ENCODE measurements at places on chromosomes 2 and 18. TPM values are rescaled to one million over a fixed set of nuclear protein-coding genes. Genes with fewer than 3 reads are reported as not detected.

DNA sequence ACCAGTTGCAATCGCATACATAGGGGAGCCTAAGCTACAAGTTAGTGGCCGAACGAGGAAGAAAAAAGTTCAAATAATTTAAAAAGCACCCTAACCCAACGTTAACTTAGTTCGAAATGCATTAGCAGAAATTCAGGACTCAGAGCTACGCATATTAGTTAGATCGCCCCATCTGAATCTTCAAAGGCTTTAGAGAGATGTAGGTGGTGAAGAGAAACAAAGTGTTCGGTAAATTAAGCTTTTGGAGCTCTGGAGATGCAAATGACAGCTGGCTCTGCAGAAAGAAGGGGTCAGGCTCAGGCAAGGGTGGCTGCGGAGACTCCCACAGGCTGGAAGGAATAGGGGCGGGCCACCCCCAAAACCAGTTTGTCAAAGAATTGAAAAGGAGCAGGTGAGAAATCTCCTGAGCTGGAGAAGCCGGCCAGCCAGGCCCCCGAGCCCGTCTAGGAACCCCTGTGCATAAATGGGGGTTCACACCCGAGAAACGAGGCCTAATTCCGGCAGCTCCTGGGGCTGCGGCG, 621 bp downstream of the TXNL1 start:
- no peaks in the 10 kb centered on the region for H3K36me3 ChIP-seq
- peak overlapping the region; percentile 62 for H3K4me3 ChIP-seq
- H3K27ac ChIP-seq = peak overlapping the region; percentile 89
- peaks cover 7% of the 10 kb centered on the region for H3K4me1 ChIP-seq

DNA sequence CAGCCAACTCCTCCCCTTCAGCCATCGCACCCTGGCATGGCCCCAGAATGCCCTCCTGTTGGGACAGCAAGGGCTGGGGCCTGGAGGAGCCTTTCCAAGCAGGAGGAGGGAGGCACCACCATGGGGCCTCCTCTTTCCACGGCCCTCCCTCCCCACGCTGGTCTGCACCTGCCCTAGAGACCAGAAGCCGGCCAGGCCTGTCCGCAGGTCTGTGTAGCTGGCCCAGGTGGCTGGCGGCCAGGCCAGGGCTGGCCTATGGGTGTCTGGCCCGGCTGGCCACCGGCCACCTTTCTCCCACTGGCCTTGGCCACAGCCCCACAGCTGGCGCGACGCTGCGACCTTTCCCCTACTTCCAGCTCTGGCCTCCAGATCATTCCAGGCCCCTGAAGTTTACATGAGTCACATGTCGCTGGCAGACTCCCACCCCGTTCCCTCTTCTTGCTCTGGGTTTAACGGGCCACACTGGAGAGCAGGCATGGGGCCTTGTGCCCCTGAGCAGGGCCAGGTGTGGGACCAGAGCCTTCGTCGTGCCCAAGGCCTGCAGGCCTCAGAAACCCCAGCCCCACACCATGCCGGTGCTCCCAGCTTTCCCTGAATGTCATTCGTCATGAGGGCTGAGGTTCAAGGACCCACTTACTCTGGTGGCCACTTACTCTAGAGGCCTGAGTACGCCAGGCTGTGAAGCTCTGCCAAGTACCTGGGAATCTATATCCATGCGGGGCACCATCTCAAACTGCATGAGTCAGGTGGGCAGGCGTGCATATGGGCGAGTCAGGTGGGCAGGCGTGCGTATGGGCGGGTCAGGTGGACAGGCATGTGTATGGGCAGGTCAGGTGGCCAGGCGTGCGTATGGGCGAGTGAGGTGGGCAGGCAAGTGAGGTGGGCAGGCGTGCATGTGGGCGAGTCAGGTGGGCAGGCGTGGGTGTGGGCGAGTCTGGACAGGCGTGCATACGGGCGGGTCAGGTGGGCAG, 33.3 kb upstream of the KLF11 start:
- H3K4me1 ChIP-seq = no peaks in the 10 kb centered on the region
- H3K36me3 ChIP-seq = no peaks in the 10 kb centered on the region
- no peaks in the 10 kb centered on the region for H3K27me3 ChIP-seq
- H3K27ac ChIP-seq = no peak overlapping the region

DNA sequence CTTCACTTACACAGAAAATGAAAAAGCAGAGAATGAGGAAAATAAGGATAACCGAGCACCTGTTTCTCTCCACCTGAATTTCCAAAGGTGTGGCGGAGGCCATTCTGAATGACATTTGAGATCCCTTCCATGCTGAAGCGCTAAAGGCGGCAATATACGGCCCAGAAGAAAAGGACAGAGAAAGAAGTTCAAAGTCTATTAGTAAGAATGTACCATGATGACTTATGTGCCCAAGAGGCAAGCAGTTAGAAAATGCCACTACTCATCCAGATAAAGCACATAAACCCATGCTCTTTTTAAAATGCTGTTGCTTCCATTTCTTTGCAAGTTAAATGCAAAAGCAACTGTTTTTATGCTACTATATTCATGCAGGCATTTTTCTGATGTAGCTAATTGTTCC, 37.2 kb downstream of the FEZ2 start:
- DNase-seq = no peak
- H3K27ac ChIP-seq = peak overlapping the region; percentile 54
- H3K4me1 ChIP-seq = peaks cover 4% of the 10 kb centered on the region
- no peaks in the 10 kb centered on the region for H3K27me3 ChIP-seq

DNA sequence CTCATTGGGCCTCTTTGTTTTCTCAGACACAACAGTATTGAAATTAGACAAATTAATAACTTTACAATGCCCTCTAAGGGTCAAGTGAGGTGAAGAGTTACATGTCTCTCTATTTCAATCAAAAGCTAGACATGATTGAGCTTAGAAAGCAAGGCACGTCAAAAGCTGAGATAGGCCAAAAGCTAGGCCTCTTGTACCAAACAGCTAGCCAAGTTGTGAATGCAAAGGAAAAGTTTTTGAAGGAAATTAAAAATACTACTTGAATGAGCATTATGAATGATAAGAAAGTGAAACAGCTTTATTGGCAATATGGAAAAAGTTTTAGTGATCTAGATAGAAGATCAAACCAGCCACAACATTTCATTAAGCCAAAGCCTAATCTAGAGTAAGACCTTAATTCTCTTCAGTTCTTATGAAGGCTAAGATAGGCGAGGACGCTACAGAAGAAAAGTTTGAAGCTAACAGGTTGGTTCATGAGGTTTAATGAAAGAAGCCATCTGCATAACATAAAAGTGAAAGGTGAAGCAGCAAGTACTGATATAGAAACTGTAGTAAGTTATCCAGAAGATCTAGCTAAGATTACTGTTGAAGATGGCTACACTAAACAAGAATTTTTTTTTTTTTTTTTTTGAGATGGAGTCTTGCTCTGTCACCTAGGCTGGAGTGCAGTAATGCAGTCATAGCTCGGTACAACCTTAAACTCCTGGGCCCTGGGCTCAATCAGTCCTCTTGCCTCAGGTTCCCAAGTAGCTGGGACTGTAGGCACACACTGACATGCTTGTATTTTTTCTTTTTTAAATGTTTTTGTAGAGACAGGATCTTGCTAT, 65.5 kb downstream of the FAM117B start:
- H3K27me3 ChIP-seq = no peaks in the 10 kb centered on the region
- no peaks in the 10 kb centered on the region for H3K4me1 ChIP-seq
- no peaks in the 10 kb centered on the region for H3K36me3 ChIP-seq
- no peak for DNase-seq
- H3K4me3 ChIP-seq = no peak overlapping the region

DNA sequence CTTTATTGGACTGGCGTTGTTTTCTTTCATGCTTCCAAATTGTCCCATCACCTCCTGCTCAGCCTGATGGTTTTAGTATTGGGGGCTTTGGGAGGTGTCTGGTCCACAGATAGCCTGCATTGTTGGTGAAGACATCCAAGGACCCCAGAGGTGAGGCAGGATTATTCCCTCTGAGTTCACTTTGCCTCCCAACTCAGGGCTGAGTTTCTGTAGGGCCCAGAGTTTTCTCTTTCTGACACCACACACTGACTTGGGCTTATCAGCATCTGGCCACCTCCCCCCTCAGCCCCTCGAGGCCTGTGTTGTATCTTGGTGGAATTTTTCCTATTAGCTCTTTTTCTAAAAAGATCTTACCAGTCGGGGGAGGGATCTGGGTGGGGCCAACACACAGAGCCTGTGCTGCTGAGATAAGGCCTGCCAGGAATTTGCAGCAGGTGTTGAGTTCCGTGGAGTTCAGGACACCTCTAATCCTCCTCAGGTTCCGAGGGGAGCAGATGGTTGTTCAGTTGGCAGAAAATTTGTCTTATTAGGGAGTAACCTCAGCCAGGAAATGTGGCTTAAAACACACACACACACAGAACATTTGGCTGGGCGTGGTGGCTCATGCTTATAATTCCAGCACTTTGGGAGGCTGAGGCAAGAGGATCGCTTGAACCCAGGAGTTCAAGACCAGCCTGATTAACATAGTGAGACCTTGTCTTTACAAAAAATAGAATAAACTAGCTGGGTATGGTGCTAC, 7.3 kb downstream of the EMILIN2 start:
- DNase-seq = no peak
- no peak overlapping the region for H3K27ac ChIP-seq
- no peaks in the 10 kb centered on the region for H3K27me3 ChIP-seq
- no peak overlapping the region for H3K4me3 ChIP-seq

DNA sequence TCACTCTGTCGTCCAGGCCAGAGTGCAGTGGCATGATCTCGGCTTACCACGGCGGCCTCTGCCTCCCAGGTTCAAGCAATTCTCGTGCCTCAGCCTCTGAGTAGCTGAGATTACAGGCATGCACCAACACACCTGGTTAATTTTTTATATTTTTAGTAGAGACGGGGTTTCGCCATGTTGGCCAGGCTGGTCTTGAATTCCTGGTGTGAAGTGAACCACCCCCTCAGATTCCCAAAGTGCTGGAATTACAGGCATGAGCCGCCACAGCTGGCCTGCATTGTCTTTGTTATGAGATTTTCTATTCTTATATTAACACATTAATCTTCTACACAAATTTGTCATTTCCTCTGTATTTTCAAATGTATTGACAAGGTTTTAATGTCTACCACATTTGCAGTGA, 75.2 kb downstream of the SEPTIN10 start:
- H3K27ac ChIP-seq = no peak overlapping the region
- no peak overlapping the region for H3K4me3 ChIP-seq
- H3K36me3 ChIP-seq = no peaks in the 10 kb centered on the region
- no peaks in the 10 kb centered on the region for H3K27me3 ChIP-seq

DNA sequence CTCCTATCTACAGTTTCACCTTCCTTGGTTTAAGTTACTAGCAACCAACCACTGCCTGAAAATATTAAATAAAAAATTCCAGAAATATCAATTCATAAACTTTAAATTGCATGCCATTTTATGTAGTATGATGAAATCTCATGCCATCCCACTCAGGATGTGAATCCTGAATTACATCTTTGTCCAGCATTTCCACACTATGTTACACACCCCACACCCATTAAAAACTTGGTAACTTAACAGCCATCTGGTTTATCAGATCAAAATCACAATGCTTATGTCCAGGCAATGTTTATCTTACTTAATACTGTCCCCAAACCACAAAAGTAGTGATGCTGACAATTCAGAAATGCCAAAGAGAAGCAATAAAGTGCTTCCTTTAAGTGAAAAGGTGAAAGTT, 21.6 kb downstream of the CUL3 start:
- no peak overlapping the region for H3K27ac ChIP-seq
- no peaks in the 10 kb centered on the region for H3K36me3 ChIP-seq
- no peak overlapping the region for H3K4me3 ChIP-seq

DNA sequence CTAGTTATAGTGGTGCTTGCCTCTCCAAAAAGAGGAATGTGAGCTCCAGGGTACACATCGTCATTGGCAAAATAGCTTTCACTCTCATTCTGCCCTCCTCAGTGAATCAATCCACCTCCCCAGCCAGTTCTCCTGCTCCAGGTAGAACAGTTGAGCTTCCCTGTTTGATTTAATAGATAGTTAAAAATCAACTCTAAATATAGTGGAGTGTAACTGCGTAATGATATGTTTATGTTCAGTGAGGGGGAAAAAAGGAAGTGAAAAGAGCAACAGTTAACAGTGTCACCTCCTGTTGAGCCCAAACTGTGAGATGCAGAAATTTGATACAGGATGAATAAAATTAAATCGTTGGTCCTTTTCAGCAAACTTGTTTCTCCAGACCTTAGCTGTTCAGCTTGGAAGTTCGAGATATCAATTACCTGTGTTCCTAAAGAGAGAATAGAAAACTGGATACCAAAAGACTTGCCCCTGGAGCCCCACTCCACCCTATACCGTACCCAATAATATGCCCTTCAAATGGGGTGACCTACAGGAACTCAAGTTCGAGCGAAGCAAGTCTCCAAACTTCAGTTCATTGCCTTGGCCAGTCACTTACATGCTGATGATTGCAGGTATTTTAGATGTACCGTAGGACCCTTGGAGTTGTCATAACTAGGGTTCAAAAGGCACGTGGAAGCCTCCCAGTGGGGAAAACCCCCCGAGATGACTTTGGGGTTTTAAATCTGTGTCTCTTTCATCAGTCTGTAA, 708.4 kb downstream of the RNF144A start:
- H3K27ac ChIP-seq = no peak overlapping the region
- no peak for DNase-seq
- H3K36me3 ChIP-seq = no peaks in the 10 kb centered on the region
- no peak overlapping the region for H3K4me3 ChIP-seq

DNA sequence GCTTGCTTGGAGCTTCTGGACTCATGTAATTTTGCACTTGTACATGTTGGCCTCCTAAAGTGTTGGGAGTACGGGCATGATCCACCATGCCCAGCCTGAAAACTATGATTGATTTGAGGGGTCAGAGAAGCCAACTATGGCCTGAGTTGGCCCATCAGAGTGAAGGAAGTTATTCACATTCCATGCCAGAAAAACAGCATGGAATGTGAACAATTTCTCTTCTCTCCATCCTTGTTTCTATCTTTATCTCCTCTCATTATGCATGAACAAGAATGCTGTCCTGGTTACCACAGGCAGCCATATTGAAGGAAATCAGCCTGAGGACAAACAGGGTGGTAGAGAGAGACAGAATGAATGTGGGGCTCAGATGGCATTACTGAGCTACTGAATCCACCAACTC, 3.5 kb upstream of the CD226 start:
- H3K4me1 ChIP-seq = no peaks in the 10 kb centered on the region
- H3K27me3 ChIP-seq = no peaks in the 10 kb centered on the region
- DNase-seq = no peak
- no peak overlapping the region for H3K4me3 ChIP-seq
- H3K36me3 ChIP-seq = no peaks in the 10 kb centered on the region
- H3K27ac ChIP-seq = no peak overlapping the region

GRCh38 chr2:233303252-233303651, 4.4 kb upstream of the SAG start:
- H3K27ac ChIP-seq = no peak overlapping the region
- H3K4me1 ChIP-seq = no peaks in the 10 kb centered on the region
- no peaks in the 10 kb centered on the region for H3K36me3 ChIP-seq
- H3K27me3 ChIP-seq = no peaks in the 10 kb centered on the region
- H3K4me3 ChIP-seq = no peak overlapping the region

GRCh38 chr2:191274413-191274815, 29.2 kb downstream of the MYO1B start:
- DNase-seq = no peak
- H3K4me1 ChIP-seq = no peaks in the 10 kb centered on the region
- H3K27ac ChIP-seq = no peak overlapping the region
- no peaks in the 10 kb centered on the region for H3K36me3 ChIP-seq
- no peaks in the 10 kb centered on the region for H3K27me3 ChIP-seq
- no peak overlapping the region for H3K4me3 ChIP-seq

- no peak overlapping the region for H3K27ac ChIP-seq
- no peaks in the 10 kb centered on the region for H3K36me3 ChIP-seq
- no peaks in the 10 kb centered on the region for H3K4me1 ChIP-seq
- H3K27me3 ChIP-seq = no peaks in the 10 kb centered on the region
- DNase-seq = no peak
Observed at GRCh38 chr2:97908208-97908676, 87.5 kb downstream of the TMEM131 start.

Gene SERPINB3
- not detected for total RNA-seq

Gene GPR17
- total RNA-seq = 0.20 TPM
